ENCODE measurements at places on chromosomes 16 and 17. TPM values are rescaled to one million over a fixed set of nuclear protein-coding genes. Genes with fewer than 3 reads are reported as not detected.
A peak's percentile ranks its signal among the peaks of the same experiment; 100 is the strongest.

The SECTM1 gene
- 9.3 TPM for polyA plus RNA-seq

The GRB7 gene
- polyA plus RNA-seq = 3.7 TPM

The HS3ST2 gene
- polyA plus RNA-seq = 0.88 TPM

The AMDHD2 gene
- 58.6 TPM for polyA plus RNA-seq

- DNase-seq = no peak
Measured at GRCh38 chr16:3001316-3001715, 11.4 kb upstream of the CLDN9 start.

The APRT gene
- polyA plus RNA-seq = 86.0 TPM

The SLC12A3 gene
- polyA plus RNA-seq = 0.16 TPM

DNA sequence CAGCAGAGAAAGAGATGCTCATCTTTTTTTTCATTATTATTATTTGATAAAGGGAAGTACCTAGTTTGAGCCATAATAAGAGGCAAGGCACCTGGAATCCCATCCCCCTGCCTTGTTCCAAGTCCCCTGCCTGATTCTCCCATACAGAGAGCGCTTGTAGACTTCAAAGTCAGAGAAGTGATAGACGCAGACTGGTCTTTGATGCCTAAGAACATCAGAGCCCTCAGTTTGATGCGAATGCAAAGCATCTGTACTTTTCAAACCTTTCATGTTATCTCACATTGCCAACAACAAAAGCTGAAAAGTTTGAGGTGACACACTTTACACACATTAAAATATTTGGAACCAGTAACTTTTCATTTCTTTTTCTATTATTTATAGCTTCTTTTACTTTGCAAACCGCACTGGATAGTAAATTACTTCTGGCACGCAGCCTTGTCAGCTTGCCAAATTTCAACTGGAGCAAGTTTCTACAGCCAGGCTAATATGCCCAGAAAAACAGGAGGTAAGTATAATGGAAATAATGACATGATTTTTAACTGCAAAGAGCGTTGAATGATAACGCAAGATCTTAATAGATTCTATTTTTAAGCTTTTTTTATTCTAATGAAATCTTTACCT is 5.9 kb upstream of the UTP6 start:
- DNase-seq = peak; percentile 55

- no peak for DNase-seq
Measured at GRCh38 chr16:54594601-54595391, 308.2 kb upstream of the IRX3 start.

DNA sequence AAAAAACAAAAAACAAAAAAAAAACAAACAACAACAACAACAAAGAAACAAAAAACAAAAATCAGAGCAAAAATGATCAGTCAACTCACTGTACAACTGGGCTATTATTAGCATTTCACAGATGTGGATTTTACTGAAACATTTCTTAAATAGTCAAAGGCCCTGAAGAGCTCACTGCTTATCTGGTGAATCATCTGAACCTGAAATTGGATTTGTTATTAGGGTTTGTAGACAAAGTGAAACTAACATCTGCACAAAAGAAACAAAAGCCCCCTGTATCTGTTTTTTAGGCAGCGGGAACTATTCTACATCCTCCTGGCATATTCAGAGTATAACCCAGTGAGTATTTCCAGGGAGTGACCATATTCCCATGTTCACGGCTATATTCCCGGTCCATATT is 32.6 kb upstream of the KSR1 start:
- no peak for DNase-seq

The MYH13 gene
- polyA plus RNA-seq = 0.28 TPM

The YBX2 gene
- 1,120 TPM for polyA plus RNA-seq

DNA sequence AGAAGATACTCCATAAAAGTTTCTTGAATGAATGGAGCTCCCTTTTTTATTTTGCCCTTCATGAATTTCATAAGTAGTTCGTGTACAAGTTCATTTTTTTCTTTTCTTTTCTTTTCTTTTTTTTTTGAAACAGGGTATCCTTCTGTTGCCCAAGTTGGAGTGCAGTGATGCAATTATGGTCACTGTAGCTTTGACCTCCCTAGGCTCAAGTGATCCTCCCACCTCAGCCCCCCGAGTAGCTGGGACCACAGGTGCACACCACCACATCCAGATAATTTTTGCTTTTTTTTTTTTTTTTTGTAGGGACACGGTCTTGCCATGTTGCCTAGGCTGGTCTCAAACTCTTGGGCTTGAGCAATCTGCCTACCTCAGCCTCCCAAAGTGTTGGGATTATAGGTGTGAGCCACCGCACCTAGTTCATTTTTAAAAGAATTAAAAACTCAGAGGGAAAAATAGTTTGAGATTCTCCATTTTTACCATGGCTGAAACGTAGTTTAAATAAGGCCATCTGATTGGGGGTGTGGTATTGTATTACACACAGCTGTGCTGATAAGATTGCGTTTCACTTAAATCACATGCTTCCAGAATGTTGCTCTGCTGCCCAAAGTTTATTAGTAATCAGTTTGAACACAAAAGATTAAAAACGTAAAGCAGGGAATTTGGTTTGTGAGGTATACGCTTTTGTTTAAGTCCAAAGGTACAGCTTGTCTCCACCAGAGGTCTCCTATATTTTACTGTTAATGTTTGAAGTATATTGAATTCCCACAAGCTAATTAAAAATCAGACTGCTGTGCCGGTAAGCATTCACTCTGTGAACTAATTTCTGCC is 154.1 kb downstream of the SOCS1 start:
- DNase-seq = no peak

The CDH15 gene
- polyA plus RNA-seq = 1.4 TPM

DNA sequence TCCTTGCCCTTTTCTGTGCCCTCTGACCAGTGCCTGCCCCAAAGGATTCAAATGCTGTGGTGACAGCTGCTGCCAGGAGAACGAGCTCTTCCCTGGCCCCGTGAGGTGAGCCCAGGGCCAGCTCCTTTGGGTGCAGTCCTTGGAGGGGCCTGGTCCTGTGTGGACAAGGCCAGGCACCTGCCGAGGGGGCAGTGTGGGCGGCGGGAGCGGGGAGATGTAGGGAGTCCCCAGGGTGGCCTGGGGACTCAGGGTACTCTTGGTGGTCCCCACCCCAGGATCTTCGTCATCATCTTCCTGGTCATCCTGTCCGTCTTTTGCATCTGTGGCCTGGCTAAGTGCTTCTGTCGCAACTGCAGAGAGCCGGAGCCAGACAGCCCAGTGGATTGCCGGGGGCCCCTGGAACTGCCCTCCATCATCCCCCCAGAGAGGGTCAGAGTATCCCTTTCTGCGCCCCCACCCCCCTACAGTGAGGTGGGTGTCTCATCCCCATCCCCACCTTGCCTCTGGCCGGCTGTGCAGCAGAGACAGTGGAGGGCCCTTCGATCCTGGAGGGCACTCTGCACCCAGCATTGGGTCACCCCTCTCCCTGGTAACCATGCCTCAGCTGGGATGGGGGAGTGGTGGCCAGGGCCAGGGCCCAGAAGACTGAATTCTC is 4.4 kb downstream of the TMEM92 start:
- DNase-seq = no peak

The CD300H gene
- not detected for polyA plus RNA-seq

The KRT40 gene
- polyA plus RNA-seq = 0.45 TPM

The TPSG1 gene
- polyA plus RNA-seq = not detected

DNA sequence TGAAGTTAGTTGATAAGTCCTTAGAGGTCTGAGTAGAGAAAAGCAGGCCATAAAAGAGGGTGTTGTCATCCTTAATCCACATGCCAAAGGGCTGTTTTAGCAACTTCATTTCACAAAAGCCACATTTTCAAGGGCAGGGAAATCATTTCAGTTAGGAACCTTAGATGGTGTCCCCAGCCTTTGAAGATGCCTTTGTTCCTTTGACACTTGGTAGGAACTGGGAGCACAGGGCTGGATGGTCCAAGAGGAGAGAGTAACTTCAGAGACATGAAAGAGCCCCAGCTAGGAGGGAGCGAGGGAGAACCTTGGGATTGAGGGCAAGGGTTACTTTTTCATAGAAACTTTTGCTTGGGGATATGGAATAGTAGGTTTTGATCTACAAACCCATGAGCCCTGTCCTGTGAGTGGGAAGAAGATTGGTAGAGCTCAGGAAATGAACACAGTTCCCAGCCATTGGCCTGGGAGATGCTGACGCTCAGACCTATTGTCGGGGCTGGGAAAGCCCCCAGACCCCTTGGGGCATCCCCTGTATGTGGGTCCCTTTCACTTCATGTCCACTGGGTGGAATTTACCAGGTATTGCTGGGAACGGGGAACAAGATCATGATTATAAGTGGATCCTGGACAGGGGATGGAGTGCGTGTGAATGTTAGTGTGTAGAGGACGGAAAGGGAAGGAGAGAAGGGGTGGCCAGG is 18.9 kb downstream of the MSI2 start:
- DNase-seq = no peak

GRCh38 chr17:66814026-66814425 is 20.9 kb upstream of the CACNG5 start:
- no peak for DNase-seq

The KRT20 gene
- polyA plus RNA-seq = not detected

The TLCD1 gene
- polyA plus RNA-seq = 18.0 TPM

- DNase-seq = no peak
Measured at GRCh38 chr17:61494325-61495160, 42.3 kb downstream of the TBX4 start.

Data from testis (tissue), 5 donors.